ENCODE measurements at places on chromosomes 6 and 20. TPM values are rescaled to one million over a fixed set of nuclear protein-coding genes. Genes with fewer than 3 reads are reported as not detected.

The CLVS2 gene
- total RNA-seq, result not detected

The CAP2 gene
- total RNA-seq, result 4.7 TPM

The BTNL2 gene
- total RNA-seq, result not detected

The CNKSR3 gene
- total RNA-seq, result 4.7 TPM

Measured in cardiac atrium fibroblast (primary cell).